ENCODE measurements at places on chromosomes 11 and 22.

- DNase-seq, result no peak
Measured at GRCh38 chr22:49946612-49947295, 13.8 kb upstream of the PIM3 start.

DNA sequence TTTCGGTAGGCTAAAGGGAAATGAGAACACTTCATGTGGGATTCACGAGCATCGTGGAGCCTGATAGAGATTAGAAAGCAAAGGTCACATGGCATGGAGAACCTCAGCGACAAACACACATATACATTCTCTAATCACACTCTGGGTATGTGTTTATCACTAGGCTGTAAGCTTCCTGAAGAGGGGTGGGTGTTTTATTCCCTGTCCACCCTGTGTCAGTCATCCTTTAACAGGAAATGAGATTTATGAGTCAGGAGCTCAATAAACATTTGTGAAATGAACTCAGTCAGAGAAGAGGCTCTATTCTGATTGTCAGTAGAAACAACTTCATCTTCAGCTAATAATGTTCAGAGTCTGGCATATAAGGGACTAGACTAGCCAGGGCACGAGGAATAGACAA is 71.7 kb upstream of the EIF3M start:
- no peak for DNase-seq

DNA sequence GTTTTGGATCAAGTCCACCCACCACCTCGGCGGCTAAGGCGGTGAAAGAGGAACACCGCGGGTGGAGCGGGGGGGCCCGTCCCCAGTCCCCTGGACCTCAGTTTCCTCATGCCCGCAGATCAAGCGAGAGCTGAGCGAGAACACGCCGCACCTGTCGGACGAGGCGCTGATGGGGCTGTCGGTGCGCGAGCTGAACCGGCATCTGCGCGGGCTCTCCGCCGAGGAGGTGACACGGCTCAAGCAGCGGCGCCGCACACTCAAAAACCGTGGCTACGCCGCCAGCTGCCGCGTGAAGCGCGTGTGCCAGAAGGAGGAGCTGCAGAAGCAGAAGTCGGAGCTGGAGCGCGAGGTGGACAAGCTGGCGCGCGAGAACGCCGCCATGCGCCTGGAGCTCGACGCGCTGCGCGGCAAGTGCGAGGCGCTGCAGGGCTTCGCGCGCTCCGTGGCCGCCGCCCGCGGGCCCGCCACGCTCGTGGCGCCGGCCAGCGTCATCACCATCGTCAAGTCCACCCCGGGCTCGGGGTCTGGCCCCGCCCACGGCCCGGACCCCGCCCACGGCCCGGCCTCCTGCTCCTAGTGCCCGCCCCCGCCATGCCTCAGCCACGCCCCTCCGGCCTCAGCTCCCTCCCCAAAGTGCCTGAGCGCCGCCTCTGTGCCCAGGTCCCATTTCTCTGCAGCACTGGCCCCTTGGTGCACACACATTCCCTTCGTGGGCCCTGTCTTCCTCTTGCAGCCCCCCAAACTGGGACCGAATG is 12.7 kb downstream of the MAFF start:
- DNase-seq, result peak; percentile 47

- no peak for DNase-seq
Measured at GRCh38 chr22:32714458-32715430, 86.8 kb upstream of the TIMP3 start.

- DNase-seq, result no peak
Measured at GRCh38 chr22:27990879-27991278, 71.8 kb upstream of the PITPNB start.

GRCh38 chr11:34975482-34975881 is 59.1 kb downstream of the PDHX start:
- no peak for DNase-seq

- peak; percentile 93 for DNase-seq
Measured at GRCh38 chr22:20156611-20157429, 6.0 kb upstream of the CCDC188 start.

- DNase-seq, result no peak
Measured at GRCh38 chr11:107783121-107783520, 71.3 kb upstream of the SLN start.

GRCh38 chr22:47090591-47091245 is 328.3 kb downstream of the TBC1D22A start:
- no peak for DNase-seq

GRCh38 chr11:117084992-117085391 is 13.2 kb downstream of the SIK3 start:
- no peak for DNase-seq

DNA sequence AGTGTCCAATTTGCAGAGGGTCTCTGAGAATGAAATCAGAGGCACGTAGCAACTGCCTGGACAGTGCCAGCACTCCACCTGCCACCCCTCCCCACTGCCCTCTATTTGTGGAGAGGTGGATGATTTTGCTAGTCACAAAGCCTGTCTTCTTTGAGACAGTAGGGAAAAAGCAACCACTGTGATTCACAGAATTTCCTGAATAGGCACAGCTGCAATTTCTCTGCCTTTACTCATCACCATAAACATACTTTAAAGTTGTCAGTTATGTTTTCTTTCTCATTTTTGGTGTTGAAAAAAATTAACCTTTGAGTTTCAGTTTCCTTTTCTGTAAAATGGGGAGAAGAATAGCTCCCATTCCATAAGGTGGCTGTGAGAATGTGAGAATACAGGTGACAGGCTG is 134.3 kb downstream of the TEAD1 start:
- DNase-seq, result no peak

DNA sequence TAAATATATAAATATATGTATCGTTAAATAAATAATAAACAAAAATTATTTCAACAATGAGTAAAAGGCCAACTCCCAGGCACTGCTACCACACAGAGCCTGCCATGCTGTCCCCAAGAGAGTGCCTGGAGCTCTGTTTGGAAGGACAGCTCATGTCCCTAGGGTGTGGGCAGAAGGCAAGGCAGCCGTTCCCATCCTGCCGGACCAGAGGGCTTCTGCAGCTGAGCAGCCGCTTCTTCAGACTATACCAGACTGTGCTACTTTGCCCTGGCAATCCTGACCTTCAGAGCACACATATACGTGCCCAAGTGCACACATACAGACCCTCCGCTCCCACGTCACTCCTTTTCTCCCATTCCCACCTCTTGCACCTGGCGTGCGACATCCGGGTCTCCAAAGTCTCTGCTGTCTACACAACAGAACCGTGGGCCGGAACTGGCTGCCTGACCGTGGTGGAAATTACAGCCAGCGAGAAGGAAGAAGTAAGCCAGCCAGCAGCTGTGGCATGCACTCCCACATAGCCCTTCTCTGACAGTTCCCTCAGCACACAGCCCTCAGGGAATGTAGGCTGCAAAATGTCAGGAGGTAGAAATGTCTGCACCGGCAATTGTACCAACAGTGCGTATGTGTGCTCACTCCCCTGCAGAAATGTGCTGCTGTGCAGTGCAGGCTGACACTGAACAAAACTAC is 24.0 kb downstream of the PAX6 start:
- DNase-seq, result no peak

GRCh38 chr11:2149460-2149859 is 10.3 kb upstream of the IGF2 start:
- no peak for DNase-seq

- DNase-seq, result no peak
Measured at GRCh38 chr11:118622376-118623268, 15.2 kb downstream of the PHLDB1 start.

- no peak for DNase-seq
Measured at GRCh38 chr11:86192519-86193257, 51.9 kb upstream of the EED start.

- no peak for DNase-seq
Measured at GRCh38 chr11:130054966-130055365, 14.7 kb upstream of the APLP2 start.
